ENCODE measurements at places on chromosomes 5 and 9.

DNA sequence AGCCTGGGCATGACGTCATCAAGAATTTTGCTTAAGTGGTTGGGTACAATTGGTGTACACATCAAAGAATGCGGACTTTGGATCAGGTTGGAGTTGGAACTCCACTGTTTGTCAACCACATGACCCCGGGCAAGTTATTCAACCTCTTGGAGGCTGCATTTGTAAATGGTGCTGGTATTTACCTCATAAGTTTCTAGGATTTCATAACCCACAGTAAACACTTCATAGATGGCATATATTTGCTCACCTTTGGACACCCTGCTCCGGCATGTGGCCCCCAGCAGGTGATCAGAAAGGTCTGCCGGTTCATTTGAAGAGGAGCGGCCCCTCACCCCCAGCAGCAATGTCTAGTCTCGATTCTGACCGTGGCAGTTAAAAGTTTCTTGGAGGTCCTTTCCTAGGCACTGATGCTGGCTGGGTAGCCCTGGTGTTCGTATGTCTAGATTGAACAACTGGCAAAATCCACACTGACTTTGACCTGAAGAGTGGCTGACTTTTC is 60.6 kb downstream of the IL6ST start:
- peak; percentile 73 for DNase-seq

DNA sequence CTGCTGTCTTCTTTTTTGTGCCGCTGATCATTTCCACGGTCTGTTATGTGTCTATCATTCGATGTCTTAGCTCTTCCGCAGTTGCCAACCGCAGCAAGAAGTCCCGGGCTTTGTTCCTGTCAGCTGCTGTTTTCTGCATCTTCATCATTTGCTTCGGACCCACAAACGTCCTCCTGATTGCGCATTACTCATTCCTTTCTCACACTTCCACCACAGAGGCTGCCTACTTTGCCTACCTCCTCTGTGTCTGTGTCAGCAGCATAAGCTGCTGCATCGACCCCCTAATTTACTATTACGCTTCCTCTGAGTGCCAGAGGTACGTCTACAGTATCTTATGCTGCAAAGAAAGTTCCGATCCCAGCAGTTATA is 17.1 kb downstream of the F2R start:
- DNase-seq: peak; percentile 28

- DNase-seq: no peak
Measured at GRCh38 chr5:109681763-109682162, 8.0 kb upstream of the MAN2A1 start.

GRCh38 chr5:60280943-60281342 is 387.4 kb upstream of the PDE4D start:
- DNase-seq: no peak

DNA sequence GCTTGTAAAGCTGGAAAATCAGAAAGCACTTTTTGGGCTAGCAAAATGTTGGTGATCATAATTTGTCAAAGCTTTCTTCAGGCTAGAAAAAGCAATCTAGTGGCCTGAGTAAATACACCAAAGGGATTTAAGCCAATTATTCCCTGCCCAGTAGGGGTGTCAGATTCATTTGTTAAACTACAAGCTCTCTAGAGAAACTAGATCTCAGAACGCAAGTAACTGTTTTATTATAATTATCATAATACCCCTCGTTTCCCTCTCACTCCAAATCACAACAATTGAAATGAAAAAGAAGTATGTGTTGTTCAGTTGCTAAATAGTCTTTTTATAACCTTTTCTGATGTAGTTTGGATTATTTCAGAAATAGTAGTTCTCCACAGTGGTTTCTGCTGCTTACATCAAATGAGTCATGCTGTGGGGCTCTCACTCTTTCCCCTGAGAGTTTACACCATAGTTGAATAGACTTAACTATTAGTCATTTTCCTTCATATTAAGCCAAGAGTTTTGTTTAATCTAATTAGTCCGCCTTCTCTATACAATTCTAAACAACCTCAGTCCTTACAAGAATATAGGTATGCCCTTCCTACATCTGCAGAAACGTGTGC is 918.6 kb upstream of the DMAC1 start:
- no peak for DNase-seq

GRCh38 chr5:128193665-128194390 is 110.3 kb downstream of the SLC12A2 start:
- DNase-seq: no peak

- DNase-seq: no peak
Measured at GRCh38 chr9:38694676-38695075, 25.3 kb downstream of the FAM240B start.

DNA sequence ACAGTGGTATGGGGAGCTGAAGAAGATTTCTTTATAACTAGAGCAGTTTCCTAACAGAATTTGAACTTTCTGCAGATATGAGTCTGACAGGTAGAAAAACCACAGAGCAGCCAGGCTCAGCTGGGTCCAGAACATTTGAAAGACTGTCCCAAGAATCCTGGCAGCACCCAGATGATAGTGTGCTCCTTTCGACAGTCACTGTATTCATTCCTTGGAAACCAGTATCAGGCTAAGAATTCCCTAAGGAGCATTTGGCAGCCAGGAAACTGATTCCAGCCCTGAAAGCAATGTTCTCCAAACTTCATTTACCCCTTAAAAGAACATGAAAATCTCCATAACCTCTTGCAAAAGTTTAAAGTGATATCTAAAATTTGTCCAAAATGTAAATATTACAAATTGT is 123.0 kb upstream of the MTAP start:
- DNase-seq: no peak

DNA sequence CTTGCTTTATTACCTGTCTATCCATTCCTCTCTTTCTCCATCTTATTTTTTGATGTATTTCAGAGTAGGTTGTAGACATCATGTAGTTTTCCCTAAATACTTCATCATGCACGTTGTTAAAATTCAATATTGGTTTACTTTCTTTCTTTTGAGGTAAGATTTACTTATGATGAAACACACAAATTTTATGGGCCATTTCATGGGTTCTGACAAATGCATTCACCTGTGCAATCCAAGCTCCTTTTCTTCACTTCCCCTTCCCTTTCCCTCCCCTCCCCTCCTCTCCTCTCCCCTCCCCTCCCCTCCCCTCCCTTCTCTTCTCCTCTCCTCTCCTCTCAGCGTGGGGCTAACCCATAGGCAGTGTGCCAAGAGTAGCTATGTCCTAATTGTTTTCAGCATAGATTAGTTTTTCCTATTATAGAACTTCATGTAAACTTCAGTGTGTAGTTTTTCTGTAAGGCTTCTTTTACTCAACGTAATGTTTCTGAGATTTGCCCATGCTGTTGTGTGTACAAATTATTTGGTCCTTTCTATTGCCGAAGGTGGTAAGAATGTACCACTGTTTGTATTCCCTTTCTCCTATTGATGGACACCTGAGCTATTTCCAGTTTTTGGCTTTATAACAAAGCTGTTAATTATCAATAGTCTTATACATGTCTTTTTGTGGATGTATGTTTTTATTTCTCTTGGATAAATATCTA is 92.9 kb upstream of the CLINT1 start:
- no peak for DNase-seq

DNA sequence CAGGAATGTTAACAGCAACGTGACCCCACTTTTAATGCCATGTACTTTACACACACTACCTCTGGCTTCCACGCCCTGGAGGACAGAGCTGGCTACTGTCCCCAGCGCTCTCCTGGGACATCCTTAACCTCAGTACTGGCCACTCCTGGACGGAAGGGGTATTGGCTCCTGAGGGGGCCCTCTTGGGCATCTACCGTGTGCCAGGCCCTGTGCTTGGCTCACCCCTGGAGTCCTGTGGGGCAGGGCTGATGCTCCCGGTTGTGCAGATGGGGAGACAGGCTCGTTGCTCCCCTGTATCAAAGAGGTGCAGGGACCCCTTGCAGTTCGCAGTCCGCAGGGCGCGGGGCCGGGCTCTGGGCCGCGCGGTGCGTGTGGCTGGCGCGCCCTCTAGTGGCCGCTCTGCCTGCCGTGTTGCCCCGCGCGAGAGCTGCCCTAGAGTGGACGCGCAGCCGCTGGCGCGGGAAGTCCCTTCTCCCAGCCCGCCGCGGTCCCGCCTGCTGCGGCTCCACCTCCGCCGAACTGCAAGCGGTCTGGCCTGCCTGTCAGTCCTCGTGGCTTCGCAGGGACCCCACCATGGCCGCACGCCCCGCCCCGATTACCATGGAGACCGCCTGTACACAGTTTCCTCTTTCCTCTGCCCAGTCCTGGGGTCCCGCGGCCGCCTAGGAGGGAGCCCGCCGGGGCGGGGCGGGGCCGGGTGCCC is at the start of gene WDR38:
Gene WDR38 (plus strand): TSS at position 632 of the 703 bp plus-strand sequence. CDS start 72 bp downstream, outside the sequence.
- DNase-seq: peak; percentile 56

GRCh38 chr5:103259705-103260355 is 1.3 kb downstream of the MACIR start:
- DNase-seq: peak; percentile 21
